ENCODE measurements at places on chromosomes 11 and 22.

- DNase-seq: no peak
Measured at GRCh38 chr11:102843489-102843888, at the start of gene MMP3. TSS of gene MMP3 (minus strand) at chr11:102843609. CDS start at chr11:102843546, 63 bp downstream.

DNA sequence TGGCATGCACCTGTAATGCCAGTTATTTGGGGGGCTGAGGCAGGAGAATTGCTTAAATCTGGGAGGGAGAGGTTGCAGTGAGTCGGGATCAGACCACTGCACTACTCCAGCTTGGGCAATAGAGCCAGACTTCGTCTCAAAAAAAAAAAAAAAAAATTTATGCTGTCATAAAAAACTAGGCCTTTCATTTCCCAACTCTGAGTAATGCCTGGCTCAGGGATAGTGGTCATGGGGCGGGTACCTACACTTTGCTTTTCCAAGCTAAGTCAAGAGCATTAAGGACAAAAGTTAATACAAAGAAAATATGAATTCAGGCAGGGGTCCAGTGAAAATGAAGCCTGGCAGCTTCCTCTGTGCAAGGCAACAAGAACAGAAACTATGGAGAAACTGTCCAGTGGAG, 16.3 kb downstream of the CPSF7 start:
- DNase-seq: no peak

GRCh38 chr11:102577182-102577581, 46.6 kb upstream of the MMP7 start:
- no peak for DNase-seq

GRCh38 chr11:94199136-94200130, 70.8 kb downstream of the PANX1 start:
- no peak for DNase-seq

- DNase-seq: no peak
Measured at GRCh38 chr11:129457321-129457720, 81.7 kb downstream of the BARX2 start.

DNA sequence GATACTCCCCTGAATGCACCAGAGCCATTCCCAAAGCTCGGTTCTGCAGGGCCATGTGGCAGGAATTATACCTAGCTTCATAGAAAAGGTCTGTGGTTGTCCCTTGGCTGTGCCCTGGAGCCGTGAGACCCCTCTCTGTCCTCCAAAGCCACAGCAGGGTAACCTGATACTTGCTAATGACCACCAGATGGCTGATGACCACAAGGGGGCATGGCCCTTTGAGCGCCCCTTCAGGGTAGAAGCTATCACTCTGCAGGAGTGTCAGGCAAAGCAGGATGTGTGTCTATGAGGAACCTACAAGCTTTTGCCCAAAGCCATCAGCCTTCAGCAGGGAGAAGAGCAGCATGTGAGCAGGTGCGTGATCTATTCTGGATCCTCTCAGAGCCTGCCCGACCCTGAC, 95.3 kb downstream of the NTM start:
- no peak for DNase-seq

- DNase-seq: no peak
Measured at GRCh38 chr11:69640260-69640994, 529 bp upstream of the CCND1 start.

DNA sequence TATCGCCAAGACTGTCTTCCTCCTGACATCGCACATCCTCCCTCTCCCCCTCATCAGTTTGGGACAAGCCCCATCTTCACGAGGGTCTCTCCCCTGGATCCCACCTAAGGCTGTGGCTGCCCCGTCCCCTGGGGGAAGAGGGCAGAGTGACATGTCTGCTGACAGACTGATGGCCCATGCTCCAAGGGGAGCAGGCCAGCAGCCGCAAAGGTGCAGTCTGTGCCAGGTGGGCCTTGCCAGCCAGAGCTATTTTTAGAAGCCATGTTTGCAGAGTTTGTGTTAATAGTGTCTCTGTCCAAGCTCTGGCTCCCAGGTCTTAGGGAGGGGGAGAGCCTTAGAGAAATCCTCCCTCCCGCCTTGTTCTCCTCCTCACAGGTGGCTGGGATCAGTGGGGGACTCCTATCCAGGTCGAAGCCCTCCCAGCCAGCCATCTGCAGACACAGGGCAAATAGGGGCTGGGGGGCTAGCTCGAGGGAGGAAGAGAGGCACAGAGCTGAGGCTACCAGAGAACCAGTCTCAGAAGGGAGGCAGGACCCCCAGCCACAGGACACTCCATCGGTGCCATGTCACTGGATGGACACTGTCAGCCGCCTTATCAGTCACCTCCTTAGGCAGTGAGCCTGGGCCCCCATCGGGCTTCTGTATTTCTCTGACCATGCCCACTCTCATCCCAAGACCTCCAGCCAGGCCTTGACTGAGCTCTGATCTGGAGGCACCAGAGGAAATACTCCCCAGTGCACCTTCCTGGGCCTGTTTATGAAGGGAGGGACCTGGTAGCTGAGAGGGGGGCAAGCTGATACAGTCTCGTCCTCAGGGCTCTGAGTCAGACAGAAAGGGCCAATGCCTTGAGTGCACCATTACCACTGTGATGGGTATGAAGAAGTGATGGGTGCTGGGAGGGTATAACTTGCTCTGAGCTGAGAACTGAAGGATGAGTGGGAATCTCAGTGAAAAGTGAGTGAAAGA, 49.3 kb downstream of the CHRDL2 start:
- DNase-seq: no peak

DNA sequence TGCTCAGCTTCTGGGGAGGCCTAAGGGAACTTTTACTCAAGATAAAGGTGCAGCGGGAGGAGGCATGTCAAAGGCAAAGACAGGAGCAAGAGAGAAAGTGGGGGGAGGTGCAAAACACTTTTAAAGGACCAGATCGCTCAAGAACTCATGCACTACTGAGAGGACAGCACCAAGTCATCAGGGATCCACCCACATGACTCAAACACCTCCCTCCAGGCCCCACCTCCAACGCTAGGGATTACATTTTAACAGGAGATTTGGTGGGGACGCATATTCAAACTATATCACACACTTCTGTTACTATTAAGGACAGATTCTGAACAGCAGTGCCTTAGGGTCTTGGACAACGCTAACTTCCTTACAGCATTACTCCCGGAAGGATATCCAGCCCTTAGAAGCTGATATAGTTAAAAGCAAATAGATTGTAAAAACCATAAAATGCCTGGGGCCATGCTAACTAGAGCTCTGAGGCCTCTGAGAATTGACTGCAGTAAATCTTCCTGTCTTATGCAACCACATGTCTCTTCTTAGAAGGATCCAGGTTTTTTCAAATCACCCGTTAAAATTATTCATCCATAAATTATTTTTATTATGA, 16.7 kb upstream of the ZC3H12C start:
- no peak for DNase-seq

DNA sequence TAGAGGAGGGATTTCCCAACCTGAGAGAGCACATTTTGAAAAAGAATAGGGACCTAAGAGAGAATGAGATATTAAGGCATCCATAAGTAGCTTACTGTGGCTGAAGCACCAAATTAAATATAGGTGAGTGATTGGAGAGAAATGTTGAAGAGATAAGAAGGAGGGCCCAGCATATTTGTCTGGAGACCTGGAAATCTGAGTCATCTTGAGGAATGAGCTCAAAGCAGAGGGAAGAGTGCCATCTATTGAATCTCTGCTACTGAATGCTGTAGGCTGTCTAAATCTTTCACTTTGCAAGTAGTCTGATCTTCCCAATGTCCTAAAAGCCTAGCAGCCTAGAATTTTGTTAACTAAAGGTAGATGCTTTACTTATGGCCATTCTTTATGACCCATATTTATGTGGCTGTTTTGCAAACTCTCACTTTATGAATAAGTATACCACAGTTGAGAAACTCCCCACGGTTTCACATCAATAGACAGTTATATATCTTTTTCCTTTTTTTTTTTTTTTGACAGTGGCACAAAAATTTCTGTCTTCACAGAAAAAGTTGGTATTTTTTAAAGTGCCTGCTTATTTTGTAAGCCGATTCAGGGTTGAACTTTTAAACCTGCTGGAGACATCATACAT, 2093.5 kb downstream of the LRRC4C start:
- no peak for DNase-seq

- DNase-seq: no peak
Measured at GRCh38 chr11:117997823-117998579, 11.8 kb downstream of the IL10RA start.

- no peak for DNase-seq
Measured at GRCh38 chr11:70250876-70251658, 19.4 kb upstream of the PPFIA1 start.

- no peak for DNase-seq
Measured at GRCh38 chr11:22828373-22828772, 1.2 kb downstream of the SVIP start.

- DNase-seq: no peak
Measured at GRCh38 chr22:35742342-35743100, 24.8 kb downstream of the APOL5 start.

- no peak for DNase-seq
Measured at GRCh38 chr22:36385491-36386350, 2.0 kb downstream of the MYH9 start.

- DNase-seq: no peak
Measured at GRCh38 chr11:76805206-76805913, 22.2 kb downstream of the TSKU start.

- DNase-seq: no peak
Measured at GRCh38 chr22:49755631-49756001, 72.1 kb downstream of the BRD1 start.

- no peak for DNase-seq
Measured at GRCh38 chr11:75689863-75690609, 21.2 kb upstream of the MAP6 start.

- DNase-seq: no peak
Measured at GRCh38 chr11:61971248-61972111, 4.0 kb upstream of the FTH1 start.

GRCh38 chr11:834371-835316, 1.9 kb downstream of the CD151 start:
- DNase-seq: no peak

- no peak for DNase-seq
Measured at GRCh38 chr22:17994424-17995108, 29.8 kb downstream of the MICAL3 start.

GRCh38 chr11:66313321-66314185, 3.3 kb downstream of the CD248 start:
- no peak for DNase-seq

DNA sequence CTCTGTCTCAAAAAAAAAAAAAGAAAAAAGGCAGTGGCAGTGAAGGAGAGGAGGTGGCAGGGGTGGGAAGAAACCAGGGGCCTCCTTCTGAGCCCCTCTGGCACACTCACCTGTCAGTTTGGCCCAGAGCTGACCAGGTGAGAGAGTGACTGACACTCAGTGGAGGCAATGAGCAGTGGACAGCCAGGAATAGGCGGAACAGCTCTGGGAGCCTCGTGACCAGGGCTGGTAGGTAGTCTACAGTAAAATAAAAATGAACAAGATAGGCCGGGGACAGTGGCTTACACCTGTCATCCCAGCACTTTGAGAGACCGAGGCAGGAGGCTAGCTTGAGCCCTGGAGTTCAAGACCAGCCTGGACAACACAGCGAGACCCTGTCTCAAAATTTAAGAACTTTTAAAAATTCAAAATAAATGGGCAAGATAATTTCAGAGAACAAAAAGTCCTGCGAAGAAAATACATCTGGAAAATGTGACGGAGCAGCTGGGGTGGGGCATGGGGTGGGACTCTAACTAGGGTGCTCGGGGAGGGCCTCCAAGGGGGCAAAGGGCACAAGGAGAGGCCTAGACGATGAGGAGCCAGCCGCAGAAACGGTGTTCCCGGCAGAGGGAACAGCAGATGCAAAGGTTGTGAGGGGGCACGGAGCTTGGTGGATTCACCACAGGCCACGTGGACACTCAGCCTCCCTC, 3.8 kb upstream of the PDXP start:
- DNase-seq: no peak

DNA sequence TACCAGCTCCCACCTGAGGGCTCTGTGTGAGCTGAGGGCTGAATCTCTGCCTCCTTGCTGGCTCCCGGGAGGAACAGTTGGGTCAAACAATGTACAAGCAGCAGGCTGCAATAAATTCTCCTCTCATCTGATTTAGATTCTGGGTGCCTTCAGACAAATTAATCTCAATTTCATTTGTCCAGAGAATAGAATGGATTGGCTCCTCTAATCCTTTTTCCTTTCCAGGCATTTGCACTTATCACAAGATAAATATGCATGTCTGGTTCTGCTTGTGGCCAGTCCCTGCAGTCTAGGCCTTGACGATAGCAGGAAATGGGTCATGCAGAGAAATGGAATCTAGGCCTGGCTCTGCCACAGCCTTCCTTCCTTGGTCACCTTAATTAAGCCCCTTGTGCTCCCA, 28.7 kb downstream of the UPB1 start:
- DNase-seq: no peak

DNA sequence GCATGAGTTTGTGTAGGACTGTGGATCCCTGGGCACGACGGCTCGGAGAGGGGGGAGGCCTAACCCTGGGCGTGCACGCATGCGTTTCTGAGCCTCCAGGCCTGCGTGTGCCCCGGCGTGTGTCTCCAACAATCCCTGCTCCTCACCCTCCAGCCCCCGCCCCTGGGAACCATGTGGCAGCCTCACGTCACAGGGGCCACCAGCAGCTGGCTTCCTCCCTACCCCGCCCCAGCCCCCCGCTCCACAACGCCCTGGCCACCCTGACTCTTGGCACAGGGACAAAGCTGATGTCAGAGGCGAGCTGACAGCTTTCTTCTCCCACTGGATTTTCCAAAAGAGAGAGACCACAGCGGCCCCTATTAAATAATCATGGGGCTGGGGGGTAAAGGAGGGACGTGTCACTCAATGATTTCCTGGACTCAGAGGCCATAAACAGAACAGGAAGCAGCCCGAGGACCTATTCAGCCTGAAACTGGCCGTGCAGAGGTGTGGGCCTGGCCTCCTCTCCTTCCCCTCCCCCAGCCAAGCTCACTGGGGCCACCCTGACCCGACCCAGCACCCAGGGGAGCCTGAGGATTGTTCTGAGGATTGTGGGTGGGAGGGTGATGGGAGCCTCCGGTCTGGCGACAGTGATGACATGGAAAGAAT, 6.8 kb upstream of the LIF start:
- DNase-seq: no peak

- no peak for DNase-seq
Measured at GRCh38 chr22:17789379-17790200, 15.3 kb upstream of the BID start.

GRCh38 chr11:10716543-10717259, 23.1 kb upstream of the IRAG1 start:
- DNase-seq: no peak

Measured in stimulated activated CD4-positive, alpha-beta T cell treated with anti-CD3 and anti-CD28 coated beads, Interleukin-1b, Interleukin-23, amount 100 ng/mL, for 24 hours (primary cell).